ENCODE measurements at places on chromosomes 6 and 20.

- peak; percentile 41 for DNase-seq
Observed at GRCh38 chr20:51600016-51600420, 57.5 kb upstream of the NFATC2 start.

DNA sequence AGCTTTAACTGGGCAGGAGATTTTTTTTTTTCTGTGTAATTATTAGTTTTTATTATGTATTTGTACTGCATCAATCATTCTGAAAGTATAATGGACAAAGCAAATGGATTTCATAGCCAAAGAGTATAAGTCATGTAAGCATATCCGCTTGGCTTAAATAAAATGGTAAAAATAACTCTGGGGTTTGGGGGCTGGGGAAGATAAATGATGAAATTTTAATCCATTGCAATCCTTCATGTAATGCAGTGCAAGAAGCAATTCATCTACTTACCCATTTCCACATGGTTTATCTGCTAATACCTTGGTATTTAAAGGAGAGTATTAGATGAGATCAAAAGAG, 781.4 kb downstream of the QKI start:
- no peak for DNase-seq

DNA sequence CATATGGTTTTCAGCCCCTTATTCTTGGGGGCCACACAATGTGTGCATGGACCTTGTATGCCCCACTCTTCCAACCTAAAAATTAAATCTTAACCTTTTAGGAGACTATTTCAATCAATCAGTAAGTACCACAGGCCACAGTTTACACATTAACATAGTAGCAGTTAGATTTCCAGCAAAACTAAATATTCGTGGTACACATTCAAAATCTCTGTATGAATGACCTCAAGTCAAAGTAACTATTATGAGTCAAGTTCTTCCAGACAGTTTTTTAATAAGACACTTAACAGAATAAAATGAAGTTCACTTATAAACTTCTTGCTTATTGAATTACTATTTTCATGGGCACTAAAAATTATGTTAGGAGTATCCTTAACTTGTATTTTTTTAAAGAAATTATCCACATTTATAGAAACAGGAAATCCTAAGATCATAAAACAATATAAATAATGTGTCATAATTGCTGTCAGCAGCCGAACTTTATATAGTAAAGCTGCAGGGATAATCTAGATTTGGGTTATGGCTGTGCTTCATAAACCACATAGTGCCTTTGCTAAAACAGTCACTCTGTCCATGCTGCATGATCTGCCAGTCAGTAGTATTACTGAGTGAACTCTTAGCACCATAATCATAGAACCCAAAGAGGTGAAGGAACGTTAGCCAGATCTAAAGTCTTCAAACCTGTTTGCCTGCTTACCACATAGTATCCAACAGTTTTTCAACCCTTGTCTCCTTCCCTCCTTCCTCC, 21.7 kb downstream of the SEC63 start:
- no peak for DNase-seq

- no peak for DNase-seq
Observed at GRCh38 chr6:160172704-160173103, 51.1 kb downstream of the SLC22A1 start.

DNA sequence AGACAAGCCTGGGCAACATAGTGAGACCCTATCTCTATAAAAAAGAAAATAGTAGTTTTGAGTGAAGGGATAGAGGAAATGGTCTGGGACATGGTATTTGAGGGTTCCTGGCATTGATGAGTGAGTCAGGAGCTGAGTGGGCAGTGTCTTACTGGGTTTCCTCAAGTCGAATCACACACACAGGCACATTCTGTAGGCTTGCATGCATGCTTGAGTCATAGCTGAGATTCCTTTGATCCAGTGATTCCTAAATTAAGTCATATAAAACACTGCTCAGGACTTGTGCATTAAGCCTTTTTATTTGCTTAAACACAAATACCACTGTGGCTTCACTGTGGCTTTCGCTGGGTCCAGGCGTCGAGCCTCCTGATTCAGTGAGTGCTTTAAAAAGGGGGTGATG, 71.8 kb upstream of the TMEM181 start:
- DNase-seq: peak; percentile 87

DNA sequence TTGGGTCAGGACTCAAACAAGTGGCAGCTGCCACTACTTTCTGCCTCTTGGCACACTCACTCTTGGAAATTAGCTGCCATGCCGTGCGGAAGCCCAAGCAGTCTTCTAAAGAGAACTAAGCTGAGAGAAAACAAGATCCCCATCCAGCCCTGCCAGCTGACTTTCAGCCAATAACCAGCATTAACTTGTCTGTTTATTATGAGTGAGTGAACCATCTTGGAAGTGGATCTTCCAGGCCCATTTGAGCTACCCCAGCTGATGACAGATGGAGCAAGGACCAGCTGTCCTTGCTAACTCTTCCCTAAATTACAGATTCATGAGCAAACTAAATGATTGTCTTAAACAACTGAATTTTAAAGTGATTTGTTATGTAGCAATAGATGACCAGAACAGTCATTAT, 73.9 kb upstream of the RBM24 start:
- DNase-seq: no peak

DNA sequence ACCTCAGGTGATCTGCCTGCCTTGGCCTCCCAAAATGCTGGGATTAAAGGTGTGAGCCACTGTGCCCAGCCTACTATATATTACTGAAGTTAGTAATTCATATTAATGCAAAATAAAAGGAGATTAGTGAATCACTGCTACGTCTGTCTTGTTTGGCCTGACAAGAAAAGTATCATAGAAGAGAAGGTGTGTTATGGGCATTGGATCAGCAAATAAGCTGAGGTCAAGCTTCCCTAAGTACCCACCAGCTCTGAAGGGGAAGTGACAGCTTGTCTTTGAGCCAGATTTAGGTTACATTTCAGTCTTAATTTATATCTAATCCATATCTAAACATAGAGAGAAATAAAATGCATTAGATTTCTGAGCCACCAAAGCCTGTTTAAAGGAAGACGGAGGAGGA, 7.1 kb downstream of the SGK1 start:
- no peak for DNase-seq

- DNase-seq: no peak
Observed at GRCh38 chr6:15376900-15377487, 131.1 kb downstream of the JARID2 start.

DNA sequence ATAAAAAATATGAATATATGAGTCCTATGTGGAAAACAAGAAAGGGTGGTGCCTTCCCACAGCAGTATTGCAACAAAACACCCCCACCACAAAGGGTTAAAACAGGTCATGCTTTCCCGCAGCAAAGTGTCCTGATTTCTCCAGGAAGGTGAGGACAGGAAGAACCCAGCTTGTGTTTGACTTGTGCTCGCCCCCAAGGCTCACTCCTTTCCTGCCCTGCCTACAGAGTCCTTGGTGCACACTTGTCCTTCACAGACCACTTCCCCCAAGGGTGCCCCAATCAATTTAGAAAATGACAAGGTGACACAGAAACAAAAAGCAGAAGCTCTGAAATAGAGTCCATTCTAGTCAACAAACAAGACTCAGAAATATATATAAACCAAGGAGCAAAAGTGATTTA, 237.4 kb downstream of the PTPRK start:
- DNase-seq: no peak

- peak; percentile 99 for DNase-seq
Observed at GRCh38 chr6:113564371-113565171, 292.6 kb upstream of the MARCKS start.

DNA sequence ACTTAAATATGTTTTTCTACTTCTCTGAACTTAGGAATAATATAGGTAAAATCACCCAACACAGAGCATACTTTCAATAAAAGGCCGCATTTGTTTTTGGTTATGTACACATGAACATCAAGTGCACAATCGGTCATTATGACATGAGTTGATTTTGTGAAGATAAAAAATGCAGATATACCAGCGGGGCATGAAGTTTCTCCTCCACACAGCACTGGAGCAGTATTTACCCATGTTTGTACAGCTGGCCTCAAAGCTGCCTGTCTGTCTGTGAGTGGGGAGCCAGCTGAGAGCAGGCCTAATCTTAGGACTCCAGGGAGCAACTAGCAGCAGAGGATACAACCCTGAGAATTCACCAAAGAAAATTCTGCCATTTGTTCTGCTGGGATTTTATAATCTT, 206.5 kb downstream of the TPBG start:
- DNase-seq: no peak

DNA sequence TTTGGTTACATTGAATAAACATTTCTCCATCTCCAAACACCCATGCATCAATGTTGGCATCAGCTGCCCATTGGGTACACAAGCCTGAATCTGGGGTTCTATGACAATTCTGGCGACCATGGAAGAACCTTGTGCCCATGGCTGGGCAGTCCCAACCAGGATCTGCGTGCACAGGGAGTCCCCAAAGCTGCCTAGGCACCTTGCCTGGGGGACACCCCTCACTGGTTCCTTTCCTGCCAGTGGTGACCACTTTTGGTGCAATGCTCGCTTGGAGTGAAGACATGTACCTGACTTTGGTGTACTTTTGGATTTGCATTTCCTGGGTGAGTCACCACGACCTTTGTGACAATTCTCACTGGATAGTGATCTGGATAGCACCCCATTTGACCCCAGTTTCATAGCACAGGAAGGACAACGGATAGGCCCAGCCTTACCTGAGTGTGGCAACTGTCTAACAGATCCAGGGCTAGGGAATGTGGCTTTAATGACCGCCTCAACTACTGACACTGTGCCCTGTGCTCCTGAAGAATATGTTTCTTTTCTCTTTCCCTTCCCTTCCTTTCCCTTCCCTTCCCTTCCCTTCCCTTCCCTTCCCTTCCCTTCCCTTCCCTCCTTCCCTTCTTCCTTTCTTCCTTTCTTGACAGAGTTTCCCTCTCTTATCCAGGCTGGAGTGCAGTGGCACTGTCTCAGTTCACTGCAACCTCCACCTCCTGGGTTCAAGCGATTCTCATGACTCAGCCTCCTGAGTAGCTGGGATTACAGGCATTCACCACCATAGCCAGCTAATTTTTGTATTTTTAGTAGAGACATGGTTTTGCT, 7.1 kb downstream of the SPINT3 start:
- DNase-seq: no peak

GRCh38 chr6:105178110-105178509, 1.7 kb downstream of the POPDC3 start:
- DNase-seq: peak; percentile 90

- no peak for DNase-seq
Observed at GRCh38 chr6:150510576-150510975, 89.1 kb upstream of the PLEKHG1 start.

DNA sequence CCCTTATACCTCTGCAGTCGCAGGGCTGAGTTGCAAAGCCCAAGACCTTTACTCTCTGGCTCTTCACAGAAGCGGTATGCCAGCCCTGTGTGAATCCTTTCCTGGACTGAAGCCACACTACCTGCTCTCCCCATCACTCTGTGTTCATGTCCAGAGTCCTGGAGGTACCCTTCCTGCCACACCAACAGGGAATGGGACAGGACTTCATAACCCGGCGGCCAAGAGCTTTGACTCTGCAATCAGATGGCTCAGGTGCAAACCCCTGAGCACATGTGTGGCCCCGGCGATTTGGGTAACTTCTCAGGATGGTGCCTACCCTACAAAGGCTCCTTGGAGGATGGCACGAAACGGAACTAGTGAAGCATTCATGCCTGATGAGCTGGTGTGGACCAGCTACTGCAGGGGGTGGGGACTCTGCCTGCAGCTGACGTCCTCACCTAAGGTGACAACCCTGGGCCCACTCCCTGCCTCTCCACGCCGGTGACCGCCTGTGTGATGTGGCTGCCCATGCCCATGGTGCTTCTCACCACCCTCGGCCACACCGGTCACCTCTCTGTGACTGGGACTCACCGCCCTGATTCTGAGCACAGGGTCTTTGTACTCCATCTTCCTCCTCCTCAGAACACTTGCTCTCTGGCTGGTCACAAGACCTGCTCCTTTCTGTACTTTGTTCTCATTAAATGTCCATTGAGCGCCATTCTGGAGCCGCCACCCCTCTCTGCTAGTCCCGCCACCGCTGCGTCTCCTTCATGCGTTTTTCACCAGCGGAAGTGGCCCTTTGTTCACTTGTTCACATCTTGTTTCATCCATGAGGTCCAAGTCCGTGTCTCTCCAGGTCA, 116.7 kb downstream of the SULF2 start:
- no peak for DNase-seq

GRCh38 chr6:84774157-84774984, 10.0 kb upstream of the TBX18 start:
- DNase-seq: peak; percentile 53

GRCh38 chr20:3781153-3781910, at the start of gene SPEF1:
TSS of gene SPEF1 (minus strand) at chr20:3781448. CDS start at chr20:3781287, 161 bp downstream.
- peak; percentile 95 for DNase-seq

DNA sequence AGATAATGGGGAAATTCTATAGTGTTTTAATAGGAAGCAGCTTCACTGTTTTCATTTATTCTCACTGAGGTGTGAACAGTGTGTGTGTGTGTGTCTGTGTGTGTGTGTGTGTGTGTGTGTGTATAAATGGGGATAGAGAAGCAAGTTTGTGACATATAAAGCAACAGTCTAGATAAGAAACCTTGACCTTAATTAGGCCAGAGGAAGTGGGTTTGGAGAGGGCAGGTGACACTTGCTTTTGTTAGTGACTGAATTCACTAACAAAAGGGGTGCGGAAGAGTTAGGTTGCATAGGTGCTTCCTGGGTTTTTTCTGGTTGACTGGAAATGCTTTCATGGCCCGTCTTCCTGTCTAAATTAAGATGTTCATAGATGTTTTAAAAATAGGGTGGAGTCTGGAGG, 515.7 kb upstream of the FLRT3 start:
- no peak for DNase-seq

DNA sequence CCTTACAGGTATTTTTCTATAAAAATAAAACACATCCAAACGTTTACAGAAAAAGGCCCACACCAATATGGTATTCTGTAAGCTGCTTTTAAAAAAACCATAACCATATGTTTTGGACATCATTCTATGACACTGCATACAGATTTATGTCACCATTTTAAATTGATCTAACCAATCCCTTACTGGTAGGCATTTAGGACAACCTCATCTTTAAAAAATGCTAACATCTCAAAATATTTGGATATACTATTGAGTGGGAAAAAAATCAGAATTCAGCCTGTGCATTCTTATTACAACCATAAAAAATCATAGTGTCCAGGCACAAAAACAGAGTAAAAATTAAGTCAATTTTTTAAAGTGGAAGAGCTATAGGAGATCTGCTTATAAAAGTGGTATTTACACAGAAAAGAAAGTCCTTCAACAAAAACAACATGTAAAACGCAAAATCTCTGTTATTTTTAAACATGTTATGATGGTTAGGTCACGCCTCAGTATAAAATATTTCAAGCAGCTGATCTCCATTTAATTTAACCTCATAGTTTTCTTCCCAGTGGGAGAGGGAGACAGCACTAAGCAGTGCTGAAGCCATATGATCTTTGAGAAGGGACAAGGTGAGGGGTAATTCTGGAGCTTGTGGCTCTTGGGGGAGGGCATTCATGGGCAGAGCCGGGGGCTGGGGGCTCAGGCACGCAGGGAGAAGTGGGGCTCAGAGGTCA, 21.2 kb downstream of the TRAM2 start:
- no peak for DNase-seq

GRCh38 chr6:2186516-2186915, 58.9 kb downstream of the GMDS start:
- DNase-seq: no peak

DNA sequence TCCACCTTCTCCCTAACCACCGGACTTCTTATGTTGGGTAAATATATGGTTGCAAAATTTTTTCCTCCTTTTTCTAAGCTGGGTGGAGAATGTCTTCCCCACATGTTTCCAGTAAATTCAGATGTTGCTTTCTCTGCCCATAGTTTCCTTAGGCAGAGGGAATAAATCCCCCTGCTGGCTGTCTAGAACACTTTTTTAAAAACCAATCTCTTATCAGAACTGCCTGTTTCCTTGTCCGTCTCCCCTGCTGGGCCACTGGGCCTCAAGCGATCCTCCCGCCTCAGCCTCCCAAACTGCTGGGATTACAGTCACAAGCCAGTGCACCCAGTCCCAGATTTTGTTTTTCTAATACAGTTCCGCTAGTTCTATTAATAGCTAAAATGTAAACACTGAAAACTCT, 9.9 kb upstream of the WFDC2 start:
- DNase-seq: no peak

Data from mesenchymal stem cell (in vitro differentiated cells and primary cell).